ENCODE measurements at places on chromosomes 3 and 15.

DNA sequence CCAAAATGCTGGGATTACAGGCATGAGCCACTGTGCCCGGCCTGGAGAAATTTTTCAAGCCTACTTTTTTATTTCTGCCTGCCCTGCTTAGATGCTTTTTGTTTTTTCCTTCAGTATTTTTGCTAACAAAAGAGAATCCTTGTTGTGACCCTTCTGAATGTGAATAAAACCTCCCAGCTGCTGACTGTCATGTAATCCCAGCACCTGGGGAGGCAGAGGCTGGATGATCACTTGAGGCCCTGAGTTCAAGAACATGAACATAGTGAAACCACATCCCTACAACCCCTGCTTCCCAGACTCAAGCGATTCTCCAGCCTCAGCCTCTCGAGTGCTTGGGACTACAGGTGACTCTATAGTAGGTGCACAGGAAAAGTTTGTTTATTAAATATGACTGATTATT, 84.9 kb downstream of the SOX2 start:
- DNase-seq, result no peak

DNA sequence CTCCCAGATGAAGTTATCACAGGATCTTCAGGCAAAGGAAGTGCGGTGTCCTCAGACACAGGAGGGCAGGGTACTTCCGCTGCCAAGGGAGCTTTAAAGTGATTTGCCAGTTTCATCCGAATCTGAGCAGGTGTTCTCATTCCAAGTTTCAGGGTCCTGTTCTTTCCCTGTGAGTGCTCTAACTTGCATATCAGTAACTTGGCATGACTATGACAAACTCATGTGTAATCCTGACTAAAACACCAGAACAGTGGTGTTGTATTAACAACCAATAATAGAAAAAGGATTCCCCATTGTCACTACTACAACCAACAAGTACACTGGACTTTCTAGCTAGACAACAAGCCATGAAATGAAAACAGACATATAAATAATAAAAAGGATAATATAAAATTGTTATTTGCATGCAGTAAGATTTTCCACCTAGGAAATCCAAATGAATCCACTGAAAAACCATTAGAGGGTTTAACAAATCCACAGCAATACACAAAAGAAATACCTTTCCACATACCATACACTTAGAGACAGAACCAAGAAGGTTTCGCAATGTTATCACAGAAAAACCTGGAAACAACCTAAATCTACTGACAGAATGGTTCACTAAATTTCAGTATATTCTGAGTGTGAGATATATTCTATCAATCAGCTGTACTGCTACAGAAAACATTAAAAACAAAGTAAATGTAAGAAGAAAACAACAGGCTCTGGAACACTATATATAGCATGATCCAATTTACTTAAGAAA, 40.9 kb upstream of the RPL35A start:
- DNase-seq, result no peak

- no peak for DNase-seq
Observed at GRCh38 chr3:19881036-19881435, 53.0 kb downstream of the EFHB start.

DNA sequence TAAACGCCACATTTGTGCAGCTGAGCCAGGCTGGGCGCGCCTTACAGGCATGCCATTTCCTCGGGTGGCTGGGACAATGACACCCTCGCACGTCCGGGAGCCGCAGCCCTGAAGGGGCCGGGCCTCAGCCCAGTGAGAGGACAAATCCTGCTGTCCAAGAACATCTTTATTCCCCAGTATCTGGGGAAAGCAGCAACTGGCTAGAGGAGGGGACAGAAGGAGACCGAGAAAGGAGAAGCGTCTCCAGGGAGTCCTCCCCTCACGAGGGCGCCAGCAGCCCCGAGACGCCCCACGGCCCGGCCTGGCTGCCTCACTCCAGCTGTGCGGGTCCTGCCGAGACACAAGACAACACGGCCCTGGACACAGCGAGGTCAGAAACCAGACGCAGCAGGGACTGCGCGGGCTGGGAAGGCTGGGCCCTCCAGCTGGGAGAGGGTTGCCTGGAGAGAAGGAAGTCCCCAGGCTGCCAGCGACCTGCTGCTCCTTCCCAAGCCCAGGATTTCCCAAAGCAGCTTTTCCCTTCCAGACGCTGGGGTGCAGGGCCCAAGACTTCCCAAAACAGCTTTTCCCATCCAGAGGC, 130.2 kb downstream of the CHSY1 start:
- no peak for DNase-seq

GRCh38 chr3:12992629-12993516, 80.4 kb downstream of the IQSEC1 start:
- no peak for DNase-seq

GRCh38 chr15:70299931-70300869, 202.5 kb upstream of the TLE3 start:
- no peak for DNase-seq

GRCh38 chr3:193057616-193058015, 140.0 kb upstream of the MB21D2 start:
- no peak for DNase-seq

GRCh38 chr3:156760333-156760732, 65.8 kb upstream of the LEKR1 start:
- DNase-seq, result no peak

DNA sequence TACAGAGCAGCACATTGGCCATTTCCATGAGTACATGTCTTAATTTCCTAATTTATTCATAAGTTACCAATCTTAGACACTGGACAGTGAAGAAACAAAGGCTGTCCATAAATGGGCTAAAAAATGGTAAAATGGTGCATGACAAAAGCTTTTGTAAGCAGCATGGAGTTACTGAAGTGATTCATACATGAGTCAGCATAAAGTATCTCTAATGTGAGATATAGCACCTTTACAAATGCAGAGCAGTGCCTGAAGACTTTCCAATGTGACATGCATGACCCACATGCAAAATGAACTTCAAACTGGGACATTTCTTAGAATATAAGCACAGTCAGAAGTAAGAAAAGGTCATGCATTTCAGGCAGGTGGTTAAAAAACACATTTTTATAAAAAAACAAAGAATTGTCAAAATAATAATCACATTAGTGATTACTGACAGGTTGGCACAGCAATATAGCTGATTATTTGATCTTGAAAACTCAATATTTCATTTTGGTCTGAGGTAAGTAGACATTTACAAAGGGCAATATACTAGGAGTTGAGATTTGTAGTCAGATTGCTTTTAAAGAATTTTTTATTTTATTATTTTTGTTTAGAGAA, 299.3 kb downstream of the PLCL2 start:
- no peak for DNase-seq

All from NCI-H1436 treated with DMSO at 0.1 percent for 48 hours (cell line).